ENCODE measurements at places on chromosomes 13 and 19.
A peak's percentile ranks its signal among the peaks of the same experiment; 100 is the strongest.

DNA sequence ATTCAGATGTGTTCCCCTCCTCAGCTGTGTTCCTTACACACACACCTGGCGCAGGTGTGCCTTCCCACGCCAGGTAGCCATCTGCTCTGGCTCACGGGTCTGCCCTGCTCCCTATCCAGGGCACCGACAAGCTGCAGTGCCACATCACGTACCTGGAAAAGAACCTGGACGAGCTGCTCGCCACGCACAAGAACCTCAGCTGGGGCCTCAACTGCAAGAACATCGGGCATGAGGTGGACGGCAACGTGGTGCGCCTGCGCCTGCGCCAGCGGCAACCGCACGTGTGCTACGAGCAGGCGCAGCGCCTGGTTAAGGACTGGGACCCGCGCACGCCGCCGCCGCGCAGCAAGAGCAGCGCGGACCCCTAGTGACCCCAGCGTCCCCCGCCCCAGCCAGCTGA, 26.5 kb upstream of the CASP14 start:
- no peak for DNase-seq

- no peak for DNase-seq
Measured at GRCh38 chr13:24557081-24557480, 44.5 kb upstream of the PARP4 start.

GRCh38 chr13:94369972-94370436, 109.5 kb downstream of the DCT start:
- no peak for DNase-seq

DNA sequence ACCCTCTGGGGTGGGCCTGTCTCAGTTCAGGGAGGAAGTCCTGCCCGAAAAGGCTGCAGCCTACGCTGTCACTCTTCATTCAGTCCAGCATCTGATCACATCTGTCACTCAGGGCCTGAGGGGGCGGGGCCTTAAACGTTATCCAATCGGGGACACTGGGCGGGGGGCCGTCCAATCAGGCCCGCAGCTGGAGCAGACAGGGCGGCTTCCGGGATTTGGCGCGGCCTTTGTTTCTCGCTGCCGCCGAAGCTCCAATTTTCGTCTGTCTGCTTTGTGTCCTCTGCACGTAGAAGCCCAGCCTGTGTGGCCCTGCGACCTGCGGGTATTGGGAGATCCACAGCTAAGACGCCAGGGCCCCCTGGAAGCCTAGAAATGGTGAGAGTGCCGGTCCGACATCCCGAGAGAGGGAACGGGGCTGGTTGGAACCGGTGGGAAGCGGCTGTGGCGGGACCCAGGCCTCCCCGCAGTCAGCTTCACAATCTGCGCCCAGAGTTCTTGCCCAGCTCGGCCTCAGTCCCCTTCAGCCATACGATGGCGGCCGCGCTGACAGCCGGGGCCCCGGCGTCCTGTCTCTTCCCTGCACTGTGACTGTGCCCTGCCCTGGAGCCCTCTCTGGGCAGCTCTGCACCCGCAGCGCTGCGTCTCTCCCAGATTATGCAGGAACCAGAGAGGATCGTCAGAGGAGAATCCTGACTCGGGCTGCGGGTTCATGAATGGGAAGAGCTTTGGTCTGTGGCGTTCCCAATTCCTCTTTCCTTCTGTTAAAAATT, at the start of gene ZNF730:
ZNF730 (plus strand) TSS at position 224 of the 770 bp plus-strand sequence; CDS start at position 373, 149 bp downstream.
- peak; percentile 54 for DNase-seq

DNA sequence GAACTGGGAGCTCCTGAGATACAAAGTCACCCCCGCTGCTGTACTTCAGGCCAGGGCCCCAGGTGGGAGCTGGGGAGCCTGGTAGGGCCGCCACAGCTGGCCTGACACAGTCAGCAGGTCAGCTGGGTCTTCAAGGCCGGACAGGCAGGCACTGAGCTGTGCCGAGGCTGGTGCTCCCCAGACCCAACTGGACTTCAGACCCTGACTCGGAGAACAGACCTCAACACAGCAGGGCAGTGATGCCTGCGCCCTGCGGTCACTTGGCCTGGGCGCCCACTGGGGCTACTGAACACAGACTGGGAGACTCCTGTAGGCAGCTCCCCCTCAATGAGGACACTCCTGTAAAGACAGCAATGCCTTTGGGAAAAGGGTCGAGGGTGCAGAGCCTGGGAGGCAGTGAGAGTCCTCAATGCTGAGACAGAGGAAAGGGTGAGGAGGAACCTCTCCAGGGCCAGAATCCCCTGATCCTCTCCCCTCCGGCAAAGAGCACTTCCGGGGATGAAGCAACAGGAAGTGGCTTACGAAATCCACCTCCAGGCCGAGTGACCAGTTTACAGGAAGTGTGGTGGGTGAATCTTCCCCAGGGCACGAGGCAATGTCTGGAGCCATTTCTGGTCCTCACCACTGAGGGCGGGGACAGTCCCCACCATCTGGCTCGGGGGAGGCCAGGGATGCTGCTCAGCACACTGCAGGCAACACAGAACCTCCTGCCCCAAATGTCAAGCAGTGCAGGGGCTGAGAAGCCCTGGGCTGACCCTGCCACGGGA, 40.8 kb upstream of the ISYNA1 start:
- peak; percentile 98 for DNase-seq

- no peak for DNase-seq
Measured at GRCh38 chr13:99208845-99209527, 8.3 kb downstream of the UBAC2 start.

DNA sequence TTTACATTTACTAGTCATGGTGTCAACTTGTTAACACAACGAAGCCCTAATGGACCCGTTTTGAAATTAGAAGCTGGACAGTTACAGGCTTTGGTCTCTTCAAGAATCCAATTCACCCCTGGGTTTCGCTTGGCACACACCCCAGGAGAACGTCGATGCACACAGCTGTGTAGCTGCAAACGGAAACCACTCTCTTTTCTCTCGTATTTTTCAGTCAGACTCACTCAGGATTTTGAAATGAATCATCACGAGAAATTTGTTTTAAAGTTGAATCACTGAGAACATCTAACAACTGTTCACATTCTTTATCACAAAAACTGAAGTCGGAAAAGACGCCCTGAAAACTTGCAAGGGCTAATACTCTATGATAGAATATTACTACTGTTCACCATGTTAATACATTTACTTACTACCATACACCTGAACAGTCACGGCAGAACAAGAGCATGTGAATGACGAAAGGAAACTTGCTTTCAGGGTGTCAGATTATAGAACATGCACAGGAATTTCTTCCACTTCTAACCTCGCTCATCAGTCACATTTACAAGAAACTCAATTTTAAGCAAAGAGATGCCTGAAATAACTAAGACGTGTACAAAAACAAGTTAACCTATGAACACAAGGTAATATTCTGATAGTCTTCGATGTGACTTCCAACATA, 4.7 kb downstream of the PNMA8A start:
- DNase-seq: no peak

GRCh38 chr13:105278943-105279381, 1256.5 kb downstream of the EFNB2 start:
- no peak for DNase-seq
